ENCODE measurements at places on chromosomes 12 and 14.

DNA sequence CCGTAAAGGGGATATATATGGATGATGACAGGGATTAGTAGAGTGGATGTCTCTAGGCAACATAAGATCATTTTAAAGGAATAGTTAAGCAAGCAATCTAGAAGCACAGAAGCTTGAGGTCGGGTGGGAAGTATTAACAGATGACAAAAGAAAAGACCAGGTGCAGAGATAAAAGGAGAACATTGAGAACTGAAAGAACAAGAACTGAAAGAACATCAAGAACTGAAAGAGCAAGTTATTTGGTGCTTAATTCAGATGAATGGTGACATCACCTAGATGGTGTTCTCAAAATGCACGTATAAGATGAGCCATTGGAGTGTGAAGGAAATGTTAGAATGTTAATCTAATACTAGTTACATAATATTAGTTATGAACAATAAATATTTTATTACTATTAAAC lies 224.0 kb upstream of the PDE3A start:
- no peak for DNase-seq

DNA sequence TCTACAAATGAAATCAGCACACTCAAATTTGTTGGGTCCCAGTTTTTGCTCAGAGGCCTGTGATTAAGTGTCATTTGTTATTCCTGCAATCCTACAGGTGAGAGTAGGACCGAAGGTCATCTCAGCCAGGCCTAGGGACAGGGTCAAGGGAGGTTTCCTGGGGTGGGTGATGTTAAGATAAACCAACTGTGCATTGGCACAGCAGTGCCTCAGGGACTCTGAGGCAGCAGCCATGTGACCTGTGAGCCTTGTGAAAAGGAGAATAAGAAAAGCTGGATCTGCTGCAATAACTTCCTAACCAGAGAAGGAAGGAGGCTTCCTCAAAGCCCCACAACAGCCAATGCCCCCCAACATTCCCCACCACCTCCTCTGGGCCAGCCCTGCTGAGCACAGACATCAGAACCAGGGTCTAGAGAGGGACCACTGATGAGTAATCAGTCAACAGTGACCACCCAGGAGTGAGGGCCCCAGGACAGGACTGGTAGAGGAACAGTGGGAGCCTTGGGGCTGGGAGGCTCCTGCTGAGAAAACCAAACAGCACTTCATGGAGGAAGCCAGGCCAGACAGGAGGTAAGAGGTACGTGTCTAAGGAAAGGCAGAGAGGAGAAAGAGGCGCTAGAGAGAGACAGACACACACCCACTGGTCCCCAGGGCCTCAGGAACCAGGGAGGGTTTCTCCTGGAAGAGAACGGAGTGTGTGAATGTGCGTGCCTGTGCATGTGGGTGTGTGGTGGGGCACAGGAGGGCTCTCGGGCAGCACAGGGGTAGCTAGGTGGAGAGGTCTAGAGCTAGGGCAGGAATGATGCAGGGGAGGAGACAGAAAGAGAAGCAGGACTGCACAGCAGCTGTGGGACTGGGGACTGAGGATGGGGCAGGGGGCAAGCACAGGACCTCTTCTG lies 82.4 kb downstream of the ITPK1 start:
- DNase-seq, result no peak

DNA sequence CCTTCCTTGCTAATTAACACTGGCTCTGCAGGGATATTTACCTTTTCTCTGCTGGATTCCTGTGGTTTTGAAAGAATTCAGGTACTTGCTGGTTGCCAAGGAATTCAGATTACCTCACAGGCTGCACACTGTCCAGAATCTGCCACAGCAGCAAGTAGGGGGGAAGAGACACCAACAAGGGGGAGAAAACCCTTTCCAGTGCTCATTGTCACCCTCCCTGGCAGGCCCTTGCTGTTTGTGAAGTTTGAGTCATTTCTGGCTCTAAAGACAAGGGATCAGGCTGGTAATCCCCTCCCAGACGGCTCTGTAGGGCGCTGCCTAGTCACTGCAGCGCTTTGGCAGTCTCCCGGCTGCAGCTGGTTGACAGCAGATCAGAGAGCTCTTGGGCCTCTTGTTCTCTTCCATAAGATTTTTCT lies 50.8 kb downstream of the TTLL5 start:
- peak; percentile 95 for DNase-seq

DNA sequence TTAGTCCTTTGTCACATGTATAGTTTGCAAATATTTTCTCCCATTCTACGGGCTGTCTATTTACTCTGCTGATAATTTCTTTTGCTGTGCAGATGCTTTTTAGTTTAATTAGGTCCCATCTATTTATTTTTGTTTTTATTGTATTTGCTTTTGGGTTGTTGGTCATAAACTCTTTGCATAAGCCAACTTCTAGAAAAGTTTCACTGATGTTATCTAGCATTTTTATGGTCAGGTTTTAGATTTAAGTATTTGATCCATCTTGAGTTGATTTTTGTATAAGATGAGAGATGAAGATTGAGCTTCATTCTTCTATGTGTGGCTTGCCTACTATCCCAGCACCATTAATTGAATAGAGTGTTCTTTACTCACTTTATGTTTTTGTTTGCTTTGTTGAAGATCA lies 1008.4 kb upstream of the ATXN7L3B start:
- no peak for DNase-seq

GRCh38 chr12:92442782-92443181 lies 260.0 kb upstream of the PLEKHG7 start:
- DNase-seq, result no peak

DNA sequence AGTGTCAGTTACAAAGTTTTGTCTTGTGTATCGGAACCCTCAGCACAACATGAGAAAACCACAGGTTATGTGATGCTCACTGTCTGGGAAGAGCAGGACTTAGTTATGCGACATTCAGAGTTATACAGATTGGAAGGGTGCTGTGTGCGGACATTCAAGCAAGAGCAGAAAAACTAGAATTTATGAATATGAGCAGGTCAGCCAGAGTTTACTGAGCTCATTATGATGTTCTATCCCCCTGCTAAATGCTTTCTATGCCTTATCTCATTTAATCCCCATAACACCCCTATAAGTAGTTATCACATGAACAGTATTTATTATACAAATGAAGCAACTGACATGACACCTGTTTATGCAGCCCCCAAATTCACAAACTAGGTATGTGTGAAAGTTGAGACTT lies 1083.2 kb downstream of the FLRT2 start:
- no peak for DNase-seq

- DNase-seq, result no peak
Observed at GRCh38 chr12:108289350-108290161, 49.6 kb downstream of the CMKLR1 start.

DNA sequence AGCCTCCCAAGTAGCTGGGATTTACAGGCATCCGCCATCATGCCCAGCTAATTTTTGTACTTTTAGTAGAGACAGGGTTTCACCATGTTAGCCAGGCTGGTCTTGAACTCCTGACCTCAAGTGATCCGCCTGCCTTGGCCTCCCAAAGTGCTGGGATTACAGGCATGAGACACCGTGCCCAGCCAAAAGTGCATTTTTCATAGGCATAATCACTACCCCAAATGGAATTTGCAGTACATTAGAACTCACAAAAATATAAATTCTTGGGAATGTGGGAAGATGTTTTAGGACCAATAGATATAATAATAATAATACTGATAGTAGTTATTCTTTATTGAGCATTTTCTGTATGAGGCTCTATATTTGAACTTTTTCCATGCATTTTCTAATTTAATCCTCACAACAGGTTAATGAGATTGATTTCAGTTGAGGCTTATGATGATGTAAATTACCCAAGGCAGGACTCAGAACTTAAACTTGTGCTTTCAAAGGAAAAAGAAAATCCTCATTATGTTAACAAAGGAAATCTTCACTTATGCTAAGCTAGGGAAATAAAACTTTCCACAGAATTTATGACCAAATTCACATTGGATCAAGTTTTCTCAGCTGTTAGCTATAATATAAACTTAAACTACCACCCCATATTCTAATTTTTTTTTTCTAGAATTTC lies 121.6 kb downstream of the SRGAP1 start:
- no peak for DNase-seq

GRCh38 chr12:71942703-71943102 lies 4.1 kb downstream of the TPH2 start:
- no peak for DNase-seq

GRCh38 chr14:81927070-81927469 lies 393.4 kb upstream of the SEL1L start:
- no peak for DNase-seq

DNA sequence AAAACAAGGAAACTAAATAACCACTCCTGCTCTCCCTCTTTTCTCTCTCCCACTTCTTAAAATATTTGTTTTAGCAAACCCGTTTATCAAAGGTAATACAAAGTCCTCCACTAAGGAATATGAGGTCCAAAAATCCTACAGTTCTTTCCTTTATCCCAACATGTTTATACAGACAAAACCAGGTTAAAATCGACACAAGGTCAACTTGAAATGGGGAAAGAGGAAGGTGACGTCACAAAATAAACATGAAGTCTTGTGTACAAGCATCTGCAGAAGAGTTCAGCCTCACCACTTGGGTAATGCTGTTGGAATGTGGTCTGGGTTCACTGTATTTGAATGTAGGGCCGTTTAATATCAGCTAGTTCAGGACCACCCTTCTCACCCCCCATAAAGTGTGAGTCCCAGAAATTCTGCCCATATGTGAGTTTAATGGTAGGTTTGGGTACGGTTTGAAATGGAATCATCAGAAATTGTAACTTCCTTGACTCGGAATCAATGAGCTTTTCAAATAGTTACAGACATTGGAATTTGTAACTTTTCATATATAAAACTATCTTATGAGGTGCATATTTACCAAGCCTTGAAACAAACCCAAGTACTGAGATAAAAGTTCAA lies 120.0 kb upstream of the SLC38A2 start:
- DNase-seq, result peak; percentile 93

Data from astrocyte (in vitro differentiated cells and primary cell).